ENCODE measurements at places on chromosomes 1 and 21.

- DNase-seq = no peak
These were observed 3.8 kb downstream of the TRPM2 start for GRCh38 chr21:44357064-44357837.

GRCh38 chr1:23869051-23869450, 961 bp upstream of the FUCA1 start:
- no peak for DNase-seq

DNA sequence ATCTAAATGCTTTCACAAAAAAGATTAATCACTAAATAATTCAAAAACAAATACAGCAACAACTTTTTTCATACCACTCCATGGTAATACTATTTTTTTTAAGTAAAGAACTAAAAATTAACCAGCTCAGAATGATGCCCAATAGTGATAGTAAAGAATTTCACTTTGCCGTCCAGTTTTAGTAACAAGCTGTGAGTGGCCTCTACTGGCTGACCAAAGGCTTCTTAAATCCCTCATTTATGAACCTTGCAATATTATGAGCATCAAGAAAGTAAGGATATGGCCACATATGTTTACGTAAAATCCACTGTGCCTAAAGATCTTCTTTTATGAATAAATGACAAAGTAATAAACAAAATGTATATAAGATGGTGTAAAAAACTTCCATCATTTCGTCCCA, 108.6 kb downstream of the GPATCH2 start:
- no peak for DNase-seq

DNA sequence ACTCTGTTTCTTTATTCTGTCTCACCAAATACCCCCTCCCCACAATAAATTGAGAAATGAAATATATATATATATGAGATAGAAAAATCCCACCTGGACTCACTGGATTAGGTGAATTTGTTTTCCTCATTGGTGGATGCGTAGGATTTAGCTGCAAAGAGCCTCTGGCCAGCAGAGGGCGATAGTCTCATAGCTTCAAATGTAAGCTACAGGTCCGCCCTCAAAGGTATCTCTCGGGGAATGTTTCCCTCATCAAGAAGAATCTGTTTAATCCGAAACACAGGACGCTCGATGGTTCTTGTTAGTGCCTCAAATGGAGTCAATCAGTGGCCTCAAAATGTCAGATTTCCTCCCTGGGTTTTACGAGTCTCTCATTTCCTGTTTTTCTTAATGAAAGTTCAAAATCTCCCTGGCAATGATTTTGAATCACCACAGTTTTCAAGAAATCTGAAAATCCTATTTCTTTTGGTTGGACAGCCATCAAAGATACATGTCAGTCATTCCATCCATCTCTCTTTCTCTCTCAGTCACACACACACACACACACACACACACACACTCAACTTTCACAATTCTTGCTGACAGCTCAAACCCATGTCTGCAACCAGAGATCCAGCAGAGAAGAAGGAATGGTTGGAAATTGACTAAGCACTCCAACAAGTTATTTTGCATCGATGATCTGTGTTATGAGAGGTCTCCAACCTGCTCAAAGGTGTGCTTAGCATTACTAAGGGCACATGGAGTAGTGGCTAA, 13.9 kb upstream of the CAMK1G start:
- no peak for DNase-seq

DNA sequence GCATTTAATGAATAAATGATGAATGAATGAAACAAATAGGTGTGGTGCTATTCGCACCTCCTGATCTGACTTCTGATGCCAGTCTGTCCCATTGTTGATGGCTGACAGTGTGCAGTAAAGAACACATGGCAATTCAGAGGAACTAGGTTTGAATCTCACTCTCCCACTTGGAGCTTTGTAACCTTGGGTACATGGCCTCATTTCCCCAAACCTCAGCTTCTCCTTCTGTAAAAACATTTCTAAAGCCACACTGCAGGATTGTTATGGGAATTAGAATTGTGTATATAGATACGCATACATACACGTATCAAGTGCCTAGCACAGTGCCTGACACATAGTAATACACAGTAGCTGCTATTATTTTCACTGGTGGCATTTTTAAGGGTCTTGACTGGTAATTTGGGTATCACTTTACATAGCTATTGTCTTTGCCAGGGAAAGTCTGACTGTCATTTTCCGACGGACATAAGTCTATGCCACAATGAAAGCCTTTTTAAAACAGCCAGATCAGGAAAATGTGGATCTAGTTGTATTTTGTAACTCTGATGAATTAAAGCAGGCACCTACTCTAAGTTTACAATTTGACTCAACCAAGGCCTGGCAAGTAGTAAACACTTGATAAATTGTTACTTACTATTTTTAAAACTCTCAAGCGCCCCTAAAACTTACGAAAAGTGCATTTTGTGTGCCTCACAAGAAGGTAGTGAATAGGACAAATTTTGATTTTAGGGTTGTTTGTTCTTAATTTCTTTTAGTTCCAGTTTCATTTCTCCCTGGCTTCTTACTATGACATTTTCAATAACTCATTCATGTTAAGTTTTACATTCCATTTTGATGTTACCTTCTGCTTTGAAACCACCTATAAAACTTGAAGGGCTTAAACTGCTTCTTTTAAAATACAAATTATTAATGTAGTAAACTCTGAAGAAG, 164.4 kb downstream of the SDCCAG8 start:
- no peak for DNase-seq
